ENCODE measurements at places on chromosomes 1 and 21.

DNA sequence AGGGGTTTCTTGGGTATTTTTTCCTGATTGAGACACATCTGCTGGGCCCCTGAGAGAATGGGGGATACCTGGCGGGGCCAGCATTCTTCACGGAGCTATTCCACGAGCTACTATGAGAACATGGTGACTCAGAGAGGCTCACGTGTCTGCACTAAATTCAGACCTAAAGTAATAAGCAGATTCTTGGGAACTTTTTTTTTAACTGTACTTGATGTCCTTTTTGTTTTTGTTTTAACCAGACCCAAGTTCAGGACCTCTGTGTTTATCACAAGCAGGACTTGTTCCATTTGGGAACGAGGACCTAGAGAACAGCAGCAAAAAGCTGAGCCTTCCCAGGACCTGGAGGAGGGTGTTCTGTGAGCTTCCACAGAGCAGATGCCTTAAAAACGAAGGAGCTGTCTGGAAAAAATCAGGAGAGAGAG is 44.0 kb downstream of the EVA1C start:
- no peak for DNase-seq

DNA sequence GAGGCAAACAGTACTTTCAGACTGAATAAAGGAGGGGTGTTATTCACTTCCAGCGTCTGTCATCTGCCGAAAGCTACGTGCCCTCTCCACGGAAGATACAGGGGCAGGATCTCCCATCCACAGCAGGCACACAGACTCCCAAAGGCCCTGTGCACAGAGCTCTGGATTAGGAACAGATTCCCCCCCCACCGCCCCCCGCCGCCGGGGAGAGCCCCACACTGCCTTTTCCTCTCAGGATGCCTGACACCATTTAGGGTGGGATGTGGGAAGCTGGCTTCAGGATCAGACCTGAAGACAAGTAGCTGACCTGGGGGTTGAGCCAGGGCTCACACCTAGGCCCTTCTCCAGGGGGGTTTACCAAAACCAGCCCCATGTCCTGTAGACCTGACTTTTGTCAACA is 8.4 kb upstream of the TCP10L start:
- DNase-seq: no peak

DNA sequence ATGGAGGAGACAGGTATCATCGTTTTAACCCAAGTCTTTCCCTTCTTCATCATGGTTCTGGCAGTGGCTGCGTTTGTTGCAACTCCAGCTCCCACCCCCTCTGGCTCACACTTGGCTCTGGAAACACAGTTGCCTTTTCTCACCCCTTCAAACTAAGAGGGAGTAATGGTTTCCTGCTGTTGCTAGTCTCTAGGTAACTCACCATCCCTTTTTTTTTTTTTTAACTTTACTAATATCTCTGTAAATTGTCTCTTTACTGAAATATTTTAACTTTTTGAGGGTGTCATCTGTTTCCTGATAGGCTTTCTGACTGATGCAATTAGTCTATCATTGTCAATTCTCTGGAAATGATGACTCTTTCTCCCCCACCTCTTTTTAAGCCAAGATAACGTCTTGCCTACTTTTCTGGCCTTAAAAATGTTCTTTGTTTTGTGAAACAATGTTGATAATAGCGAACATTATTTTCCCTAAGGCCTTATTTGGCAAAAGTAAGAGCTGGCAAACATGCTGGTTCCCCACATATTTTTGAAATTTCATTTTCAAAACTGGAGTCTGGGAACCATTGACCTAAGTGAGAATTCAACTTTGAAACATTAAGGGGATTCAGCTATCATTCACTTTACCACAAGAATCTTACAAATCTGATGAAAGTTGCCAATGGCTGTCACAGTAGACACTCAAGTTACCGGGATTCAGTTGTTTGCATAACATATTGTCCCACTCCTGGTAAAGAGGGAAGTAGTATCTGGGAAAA is 85.3 kb downstream of the LEPR start:
- DNase-seq: no peak

GRCh38 chr21:25934771-25935224 is 200.0 kb downstream of the GABPA start:
- DNase-seq: peak; percentile 74

DNA sequence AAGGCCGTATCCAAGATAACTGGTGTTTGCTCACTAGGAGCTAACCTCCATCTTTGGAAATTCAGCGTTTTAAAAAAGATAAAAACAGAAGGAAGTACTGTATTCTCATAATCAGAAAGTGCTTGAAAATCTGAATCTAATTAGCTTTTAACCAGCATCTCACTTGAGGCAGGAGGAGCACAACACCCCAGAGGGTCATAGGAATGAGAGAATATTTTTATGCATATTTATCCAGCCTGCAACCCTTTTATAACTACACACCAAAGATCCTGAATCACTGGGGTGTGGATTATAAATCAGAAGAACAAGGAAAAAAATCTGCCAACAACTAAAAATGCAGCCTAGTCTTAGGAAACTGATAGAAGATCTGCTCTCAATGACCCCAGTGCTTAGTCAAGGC is 68.0 kb upstream of the PTCH2 start:
- no peak for DNase-seq

GRCh38 chr1:63042278-63042677 is 258.3 kb downstream of the ATG4C start:
- no peak for DNase-seq

Measured in fibroblast of the conjunctiva (primary cell).